Ecto neural progenitor cell (in vitro differentiated cells): ENCODE measurements at places on chromosomes 6 and 20.

GRCh38 chr6:105675715-105676397 lies 273.0 kb upstream of the PREP start:
- DNase-seq, result no peak

DNA sequence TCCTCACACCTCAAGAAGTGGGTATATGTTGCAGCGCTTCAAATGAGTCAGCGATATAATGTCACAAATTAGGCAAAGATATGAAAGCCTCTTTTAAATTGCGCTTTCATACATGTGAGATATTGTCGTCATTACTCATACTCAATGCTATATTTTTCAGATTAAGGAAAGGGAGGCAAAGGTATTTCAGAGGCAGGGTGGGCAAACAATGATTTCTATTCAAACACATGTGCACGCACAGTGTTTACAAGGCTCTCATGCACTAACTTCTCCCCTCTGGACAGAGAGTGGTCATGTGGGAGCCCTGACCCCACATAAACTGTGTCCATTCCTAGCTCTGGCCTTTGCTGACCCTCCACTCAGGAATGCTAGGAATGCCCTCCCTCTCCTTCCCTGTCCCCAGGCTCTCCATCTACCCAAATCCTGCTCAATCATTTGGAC lies 112.1 kb upstream of the TMEM170B start:
- no peak for DNase-seq

GRCh38 chr6:20540683-20541082 lies 6.4 kb downstream of the CDKAL1 start:
- no peak for DNase-seq

DNA sequence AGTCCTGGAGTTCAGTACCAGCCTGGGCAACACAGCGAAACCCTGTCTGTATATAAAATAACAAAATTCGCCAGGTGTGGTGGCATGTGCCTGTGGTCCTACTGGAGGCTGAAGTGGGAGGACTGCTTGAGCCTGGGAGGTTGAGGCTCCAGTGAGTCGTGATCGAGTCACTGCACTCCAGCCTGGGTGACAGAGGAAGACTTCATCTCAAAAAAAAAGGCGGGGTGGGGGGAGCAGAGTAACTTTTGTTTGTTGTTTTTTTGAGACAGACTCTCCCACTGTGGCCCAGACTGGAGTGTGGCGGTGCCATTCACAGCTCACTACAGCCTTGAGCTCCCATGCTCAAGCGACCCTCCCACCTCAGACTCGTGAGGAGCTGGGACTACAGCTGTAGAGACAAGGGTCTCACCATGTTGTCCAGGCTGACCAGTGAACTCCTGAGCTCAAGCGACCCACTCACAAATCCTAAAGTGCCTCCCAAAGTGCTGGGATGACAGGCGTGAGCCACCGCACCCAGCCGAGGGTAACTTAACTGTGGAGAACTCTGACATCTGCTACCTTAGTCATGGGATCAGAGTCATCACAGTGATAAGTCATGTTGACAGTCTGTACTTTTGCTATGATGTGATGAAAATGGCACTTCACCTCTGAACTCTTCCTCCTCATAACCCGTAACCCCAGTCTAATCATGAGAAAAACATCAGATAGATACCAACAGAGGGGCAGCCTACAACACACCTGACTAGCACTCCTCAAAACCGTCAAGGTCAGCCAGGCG lies 16.5 kb downstream of the PEDS1 start:
- DNase-seq, result no peak

- DNase-seq, result no peak
These were observed 172.5 kb downstream of the SLC24A3 start for GRCh38 chr20:19384940-19385339.

- no peak for DNase-seq
These were observed 312.4 kb downstream of the CDKAL1 start for GRCh38 chr6:20846602-20847028.

GRCh38 chr20:37333848-37334318 lies 12.1 kb upstream of the SRC start:
- no peak for DNase-seq

DNA sequence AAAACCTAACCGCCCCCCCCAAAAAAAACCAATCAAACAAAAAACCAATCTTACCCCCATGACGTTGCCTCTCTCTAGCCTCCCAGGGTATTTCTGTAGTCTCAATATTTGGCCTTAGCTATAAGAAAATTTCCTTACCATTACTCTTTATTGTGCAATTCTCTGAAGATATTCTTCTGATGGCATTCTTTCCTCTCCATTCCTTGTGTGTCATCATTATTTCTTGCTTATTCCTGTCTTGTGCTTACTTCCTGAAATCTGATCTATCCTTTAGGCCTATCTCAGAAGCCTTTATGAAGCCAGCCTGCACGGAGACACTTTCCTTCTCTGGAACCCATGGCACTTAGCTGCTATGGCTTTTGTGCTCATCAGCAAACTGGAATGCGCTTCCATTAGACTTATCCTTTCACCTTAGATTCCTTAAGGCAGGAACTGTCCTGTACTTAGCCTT lies 65.9 kb upstream of the DDR1 start:
- DNase-seq, result no peak

DNA sequence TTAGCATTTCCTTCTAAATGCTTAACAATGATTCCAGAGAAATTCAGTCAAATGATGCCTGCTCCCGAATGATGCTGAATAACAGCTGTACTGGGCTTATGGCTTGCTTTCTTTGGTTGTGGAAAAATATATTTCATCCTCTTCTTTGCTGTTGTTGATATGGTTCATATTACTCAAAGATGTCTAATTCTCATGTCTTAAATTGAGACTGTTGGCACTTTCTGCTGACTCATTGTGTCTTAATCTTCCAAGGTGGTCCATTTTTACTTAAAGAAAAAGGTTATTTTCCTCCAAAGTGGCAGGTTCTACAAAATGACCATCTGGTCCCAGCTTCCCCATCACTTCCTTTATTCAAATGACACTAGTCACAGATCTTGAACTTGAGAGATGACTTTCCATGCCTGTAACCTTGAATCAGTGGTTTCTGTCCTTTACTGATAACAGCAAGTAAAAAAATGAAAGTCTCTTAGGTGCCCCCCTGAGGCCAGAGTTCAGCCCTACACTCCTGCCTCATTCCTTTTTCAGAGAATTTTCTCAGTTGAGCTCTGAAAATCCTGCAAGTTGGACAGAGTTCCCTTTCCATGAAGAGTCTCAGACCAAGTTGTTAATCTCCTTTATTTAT lies 6.9 kb downstream of the SNAP25 start:
- no peak for DNase-seq

DNA sequence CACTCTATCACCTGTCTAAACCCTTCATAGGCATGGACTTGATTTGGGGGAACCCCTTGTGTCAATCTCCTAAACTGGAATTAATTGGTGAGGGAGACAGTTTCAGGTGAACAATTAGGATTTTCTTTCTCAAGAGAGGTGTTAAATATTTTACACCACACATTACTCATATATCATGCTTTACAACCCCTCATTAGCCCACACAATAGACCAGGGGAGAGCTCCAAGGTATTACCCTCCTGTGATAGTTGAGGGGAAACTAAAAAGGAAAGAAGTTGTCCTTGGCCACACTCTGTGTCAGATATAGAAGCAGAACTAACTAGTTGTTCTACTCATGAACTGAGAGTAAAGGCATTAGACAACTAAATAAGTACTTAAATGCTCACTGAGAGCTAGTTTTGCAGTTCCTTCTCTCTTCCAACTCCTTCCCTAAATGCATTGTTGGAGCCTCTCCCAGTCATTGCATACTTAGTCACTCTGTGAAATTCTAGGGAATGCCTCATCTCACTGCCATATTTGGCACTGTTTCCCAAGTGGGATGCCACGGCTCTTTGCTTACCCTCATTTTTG lies 183.7 kb upstream of the CEP162 start:
- DNase-seq, result no peak

DNA sequence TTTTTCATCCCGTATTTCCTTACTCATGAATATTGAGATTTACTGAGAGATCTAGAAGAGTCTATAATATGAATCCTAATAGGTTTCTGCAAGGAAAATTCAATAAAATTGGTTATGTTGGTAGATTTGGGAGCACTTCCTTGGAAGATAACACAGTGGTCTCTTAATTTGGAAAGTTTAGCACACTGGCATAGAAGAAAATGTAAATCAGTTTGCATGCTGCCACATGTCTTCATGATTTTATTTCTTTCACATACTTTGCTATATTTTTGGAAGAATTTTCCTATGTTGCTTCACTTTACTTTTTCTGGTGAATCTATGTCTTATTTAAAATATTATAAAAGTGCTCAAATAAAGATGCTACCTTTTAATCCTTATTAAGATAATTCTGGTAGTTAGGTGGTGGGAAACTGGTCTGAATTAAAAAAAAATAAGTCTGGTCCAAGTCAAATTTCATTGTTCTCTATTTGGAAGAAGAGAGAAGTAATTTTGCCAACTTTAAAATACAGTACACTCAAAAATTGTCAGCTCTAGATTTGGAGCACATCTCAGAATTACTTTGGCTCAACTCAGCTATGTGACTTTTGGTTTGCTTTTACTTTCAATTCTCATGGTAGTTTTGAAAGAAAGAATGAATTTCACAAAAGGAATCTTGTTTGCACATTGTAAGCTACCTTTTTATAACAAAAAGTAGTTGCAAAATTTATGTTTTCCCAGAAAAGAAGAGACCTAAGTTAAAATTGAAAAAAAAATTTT lies 197.3 kb downstream of the CENPW start:
- no peak for DNase-seq

DNA sequence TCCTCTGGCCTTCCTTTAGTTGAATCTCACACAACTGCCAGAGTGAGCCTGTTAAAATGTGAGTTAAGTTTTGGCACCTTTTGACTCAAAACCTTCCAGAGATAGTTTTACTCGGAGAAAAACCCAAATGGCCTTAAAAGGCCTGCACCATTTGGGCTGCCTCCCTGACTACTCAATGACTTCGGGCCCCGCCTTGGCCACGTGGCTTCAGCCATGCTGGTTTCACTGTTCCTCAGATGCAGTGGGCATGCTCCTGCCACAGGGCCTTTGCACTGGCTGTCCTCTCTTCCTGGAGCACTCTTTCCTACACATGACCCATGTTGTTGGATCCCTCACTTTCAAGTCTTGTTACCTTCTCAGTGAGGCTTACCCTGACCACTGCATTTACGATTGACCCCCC lies 18.3 kb downstream of the VEGFA start:
- no peak for DNase-seq

GRCh38 chr20:9490161-9490560 lies 24.2 kb upstream of the LAMP5 start:
- no peak for DNase-seq

DNA sequence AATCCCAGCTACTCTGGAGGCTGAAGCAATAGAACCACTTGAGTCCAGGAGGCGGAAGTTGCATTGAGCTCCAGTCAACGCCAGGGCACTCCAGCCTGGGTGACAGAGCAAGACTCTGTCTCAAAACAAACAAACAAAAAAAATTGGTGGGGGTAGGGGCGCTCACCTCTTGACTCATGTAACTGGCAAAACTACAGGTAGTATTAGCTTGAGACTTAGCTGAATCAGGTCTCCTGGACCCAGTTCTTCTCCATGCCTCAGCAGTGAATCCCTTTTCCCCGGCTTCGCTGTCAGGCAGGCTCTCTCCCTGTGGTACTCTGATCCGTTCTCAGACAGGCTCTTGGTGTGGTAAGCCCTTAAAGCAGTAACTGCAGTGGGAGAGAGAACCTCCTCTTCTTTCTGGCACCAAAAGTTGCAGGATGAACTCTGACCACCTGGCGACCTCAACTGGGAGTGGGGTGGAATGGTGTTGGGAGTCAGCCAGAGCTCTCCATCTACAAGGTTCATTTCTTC lies 12.9 kb downstream of the SLC9A8 start:
- no peak for DNase-seq

GRCh38 chr6:166313255-166314070 lies 5.3 kb upstream of the PRR18 start:
- peak; percentile 60 for DNase-seq

DNA sequence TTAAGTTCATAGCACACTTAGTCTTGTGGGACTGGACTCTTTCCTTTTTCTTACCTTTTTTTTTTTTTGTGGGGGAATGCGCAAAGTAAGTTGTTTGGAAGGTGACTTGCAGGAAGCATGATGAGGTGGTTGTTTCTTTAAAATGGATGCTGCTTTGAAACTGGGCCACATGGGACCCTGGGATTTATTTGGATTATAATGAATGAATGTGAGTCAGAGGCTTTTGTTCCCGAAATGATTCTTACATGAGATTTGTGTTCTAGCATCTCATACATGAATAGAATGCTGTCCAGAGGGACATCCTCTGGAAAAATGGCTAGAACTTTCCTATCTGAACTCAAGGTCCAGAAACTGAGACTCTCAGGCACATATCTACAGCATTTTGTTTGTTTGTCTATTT lies 236.6 kb upstream of the RNF24 start:
- no peak for DNase-seq

DNA sequence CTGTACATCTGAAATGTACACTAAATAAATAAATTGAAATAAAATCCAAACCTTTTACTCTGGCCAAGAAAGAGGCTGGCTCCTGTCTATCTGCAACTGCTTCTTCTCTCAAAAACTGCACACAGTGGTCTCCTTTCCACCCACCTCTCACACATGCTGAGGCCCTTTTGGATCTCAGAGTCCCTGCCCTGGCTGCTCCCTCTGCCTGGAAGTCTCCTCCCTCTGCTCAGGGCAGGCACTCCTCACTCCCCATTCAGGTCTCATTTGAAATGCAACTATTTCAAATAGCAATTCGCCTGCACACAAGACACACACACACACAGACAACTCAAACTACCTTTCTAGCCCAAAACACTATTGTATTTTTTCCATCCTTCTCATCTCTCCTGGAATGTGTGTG lies 348.8 kb downstream of the PKHD1 start:
- DNase-seq, result no peak

DNA sequence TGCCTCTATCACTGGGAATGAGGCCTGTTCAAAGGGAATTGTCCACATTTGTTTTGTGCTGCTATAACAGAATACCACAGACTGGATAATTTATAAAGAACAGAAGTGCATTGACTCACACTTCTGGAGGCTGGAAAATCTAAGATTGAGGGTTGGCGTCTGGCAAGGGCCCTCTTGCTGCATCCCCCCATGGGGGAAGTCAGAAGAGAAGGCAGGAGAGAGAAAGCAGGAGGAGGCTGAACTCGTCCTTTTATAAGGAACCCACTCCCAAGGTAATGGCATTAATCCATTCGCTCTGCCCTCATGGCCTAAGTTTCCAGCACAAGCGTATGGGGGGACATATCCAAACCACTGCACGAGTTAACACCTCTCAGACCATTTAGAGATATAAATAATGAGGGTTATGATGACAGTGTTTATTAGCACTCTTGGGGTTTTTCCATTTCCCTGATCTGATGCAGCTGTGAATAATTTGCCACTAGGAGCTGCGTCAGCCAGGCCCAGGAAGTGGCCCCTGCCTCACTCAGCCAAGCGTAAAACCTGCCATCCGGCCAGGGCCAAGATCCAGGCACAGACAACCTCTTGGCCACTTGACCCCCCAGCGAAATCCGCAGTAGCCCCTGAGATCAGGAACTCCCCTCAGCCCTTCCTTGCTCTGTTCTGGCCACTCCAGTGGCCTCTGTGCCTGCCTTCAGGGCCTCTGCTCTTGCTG lies 14.2 kb upstream of the SLCO4A1 start:
- DNase-seq, result no peak
